CD14-positive monocyte (primary cell): ENCODE measurements at places on chromosomes 1 and 21.

- no peak for DNase-seq
- no peaks in the 10 kb centered on the region for H3K4me1 ChIP-seq
- no peaks in the 10 kb centered on the region for H3K27me3 ChIP-seq
- H3K4me3 ChIP-seq, result no peak overlapping the region
- H3K27ac ChIP-seq, result no peak overlapping the region
Measured at GRCh38 chr1:239757716-239758115, 334.0 kb upstream of the FMN2 start.

DNA sequence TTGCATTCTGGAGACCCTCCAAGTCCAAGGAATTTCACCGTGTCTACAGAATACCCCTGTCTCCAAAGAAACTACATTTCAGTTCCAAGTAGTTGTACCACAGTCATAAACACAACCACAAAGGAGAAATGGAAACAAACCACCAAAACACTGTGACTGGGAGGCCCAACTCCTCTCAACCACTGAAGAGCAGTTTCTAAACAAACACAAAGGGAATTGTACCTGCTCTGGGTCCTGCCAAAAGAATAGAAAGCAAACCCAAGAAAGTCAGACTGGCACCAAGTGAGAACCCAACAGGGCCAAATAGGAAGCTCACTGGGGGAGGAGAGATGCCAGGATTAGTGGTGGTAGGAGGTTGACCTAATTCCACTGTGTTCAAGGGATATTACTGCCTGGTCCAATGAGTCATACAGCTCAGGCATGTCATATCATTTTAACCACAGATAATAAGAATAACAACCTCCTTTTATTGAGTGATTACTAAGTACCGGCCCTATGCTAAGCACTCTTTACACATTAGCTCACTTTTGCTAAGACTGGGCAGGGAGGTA lies 123.9 kb upstream of the PPP2R5A start:
- no peak overlapping the region for H3K27ac ChIP-seq
- DNase-seq, result no peak
- H3K27me3 ChIP-seq, result no peaks in the 10 kb centered on the region
- H3K4me3 ChIP-seq, result no peak overlapping the region

DNA sequence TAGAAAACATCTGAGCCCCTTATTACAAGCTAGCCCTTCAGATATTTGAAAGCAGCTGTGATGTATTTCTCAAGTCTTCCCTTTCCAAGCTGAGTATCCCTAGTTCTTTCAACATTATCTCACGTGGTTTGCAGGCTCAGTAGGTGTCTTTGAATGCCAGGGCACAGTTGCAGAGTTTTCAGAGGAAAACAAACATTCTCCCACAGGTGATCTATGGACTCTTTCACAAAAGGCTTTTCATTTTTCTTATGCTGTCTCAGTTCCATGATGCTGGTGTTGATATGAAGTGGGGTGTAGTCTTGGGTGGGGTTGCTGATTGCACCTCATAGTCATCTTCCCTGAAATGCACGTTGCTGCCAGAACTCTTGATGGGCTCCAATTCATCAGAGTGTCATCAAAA lies 17.3 kb downstream of the CACNA1E start:
- peaks cover 8% of the 10 kb centered on the region for H3K27me3 ChIP-seq
- no peak overlapping the region for H3K4me3 ChIP-seq
- no peak overlapping the region for H3K27ac ChIP-seq
- DNase-seq, result no peak

DNA sequence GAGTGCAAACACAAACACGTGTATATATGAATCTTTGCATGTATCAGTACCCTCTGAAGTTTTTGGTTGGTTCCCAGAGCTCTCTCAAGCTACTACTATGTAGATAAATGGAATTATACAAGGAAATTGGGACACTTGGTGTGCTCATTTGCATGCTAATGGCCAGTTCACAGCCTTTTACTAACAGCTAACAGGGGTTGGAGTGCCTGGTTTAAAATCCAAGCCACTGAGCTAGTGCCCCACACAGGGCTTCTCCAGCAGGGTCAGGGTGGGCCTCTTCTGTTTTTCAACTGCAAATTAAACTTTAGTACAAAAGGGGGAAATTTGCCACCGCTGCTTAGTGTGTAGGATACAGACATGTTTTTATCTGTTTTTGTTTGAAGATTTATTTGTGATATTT lies 121.0 kb downstream of the ATP5PO start:
- no peak for DNase-seq
- peaks cover 33% of the 10 kb centered on the region for H3K36me3 ChIP-seq

GRCh38 chr1:151811181-151811580 lies 6.0 kb upstream of the LINGO4 start:
- H3K4me1 ChIP-seq, result no peaks in the 10 kb centered on the region
- H3K27me3 ChIP-seq, result no peaks in the 10 kb centered on the region
- DNase-seq, result no peak
- H3K36me3 ChIP-seq, result no peaks in the 10 kb centered on the region
- no peak overlapping the region for H3K4me3 ChIP-seq

DNA sequence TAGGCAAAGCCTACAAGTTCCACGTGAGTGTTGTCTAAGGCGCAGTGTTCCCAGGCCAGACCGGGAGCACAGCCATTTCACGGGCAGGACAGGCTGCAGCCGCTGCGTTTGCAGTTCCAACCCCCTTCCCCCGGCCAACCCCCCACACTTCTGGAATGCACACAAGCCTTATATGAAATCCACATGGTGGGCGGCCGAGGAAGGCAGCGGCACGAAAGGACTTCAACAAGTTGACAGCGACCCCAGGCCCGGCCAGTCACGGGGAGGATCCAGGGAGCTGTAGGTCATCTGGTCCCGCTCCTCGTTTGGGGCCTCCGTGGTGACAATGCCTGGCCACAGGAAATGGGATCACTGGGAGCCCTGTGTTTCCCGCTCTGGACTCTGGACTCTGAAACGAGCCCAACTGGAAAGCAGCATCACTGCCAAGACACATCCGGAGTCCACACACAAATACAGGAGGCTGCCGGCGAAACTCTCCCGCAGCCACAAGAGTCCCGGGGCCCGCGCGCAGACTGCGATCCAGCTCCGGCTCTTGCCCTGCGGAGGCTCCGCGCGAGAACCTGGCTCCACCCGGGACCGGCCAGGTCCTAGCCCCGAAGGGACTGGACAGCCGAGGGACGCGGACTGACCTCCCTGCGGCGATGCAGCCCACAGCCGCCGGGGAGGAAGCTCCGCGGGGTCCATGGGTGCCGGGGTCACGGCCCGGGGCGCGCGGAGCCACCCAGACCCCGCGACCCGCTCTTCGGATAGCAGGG lies 794 bp downstream of the NID1 start:
- no peaks in the 10 kb centered on the region for H3K36me3 ChIP-seq
- DNase-seq, result no peak
- peak overlapping the region; percentile 82 for H3K4me3 ChIP-seq
- H3K27me3 ChIP-seq, result peaks cover 4% of the 10 kb centered on the region
- H3K27ac ChIP-seq, result peak overlapping the region; percentile 88

DNA sequence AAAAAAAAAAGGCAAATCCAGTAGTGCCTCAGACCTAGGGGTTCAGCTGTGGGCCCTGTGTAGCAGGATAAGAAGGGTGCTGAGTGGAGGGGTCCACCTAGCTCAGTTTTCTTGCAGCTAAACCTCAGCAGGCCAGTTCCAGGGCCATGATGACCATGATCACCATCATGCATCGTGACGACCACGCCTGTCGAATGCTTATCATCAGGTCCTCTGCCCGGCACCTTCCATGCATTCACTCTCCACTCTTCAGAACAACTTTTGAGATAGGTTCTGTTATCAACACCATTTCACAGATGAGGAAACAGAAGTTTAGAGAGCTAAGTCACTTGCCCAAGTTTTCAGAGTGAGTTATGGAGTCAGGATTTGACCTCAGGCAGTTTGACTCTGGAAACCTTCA lies 54.9 kb downstream of the ACBD3 start:
- H3K27me3 ChIP-seq, result no peaks in the 10 kb centered on the region
- DNase-seq, result no peak
- H3K4me1 ChIP-seq, result peaks cover 6% of the 10 kb centered on the region
- H3K27ac ChIP-seq, result no peak overlapping the region
- H3K36me3 ChIP-seq, result no peaks in the 10 kb centered on the region

- no peak overlapping the region for H3K4me3 ChIP-seq
- H3K4me1 ChIP-seq, result peaks cover 56% of the 10 kb centered on the region
- no peak for DNase-seq
- H3K27me3 ChIP-seq, result no peaks in the 10 kb centered on the region
- H3K27ac ChIP-seq, result no peak overlapping the region
Measured at GRCh38 chr21:43832648-43833047, 32.4 kb upstream of the AGPAT3 start.

GRCh38 chr1:46087891-46088290 lies 44.5 kb downstream of the PIK3R3 start:
- DNase-seq, result no peak
- H3K36me3 ChIP-seq, result no peaks in the 10 kb centered on the region
- H3K27ac ChIP-seq, result no peak overlapping the region

DNA sequence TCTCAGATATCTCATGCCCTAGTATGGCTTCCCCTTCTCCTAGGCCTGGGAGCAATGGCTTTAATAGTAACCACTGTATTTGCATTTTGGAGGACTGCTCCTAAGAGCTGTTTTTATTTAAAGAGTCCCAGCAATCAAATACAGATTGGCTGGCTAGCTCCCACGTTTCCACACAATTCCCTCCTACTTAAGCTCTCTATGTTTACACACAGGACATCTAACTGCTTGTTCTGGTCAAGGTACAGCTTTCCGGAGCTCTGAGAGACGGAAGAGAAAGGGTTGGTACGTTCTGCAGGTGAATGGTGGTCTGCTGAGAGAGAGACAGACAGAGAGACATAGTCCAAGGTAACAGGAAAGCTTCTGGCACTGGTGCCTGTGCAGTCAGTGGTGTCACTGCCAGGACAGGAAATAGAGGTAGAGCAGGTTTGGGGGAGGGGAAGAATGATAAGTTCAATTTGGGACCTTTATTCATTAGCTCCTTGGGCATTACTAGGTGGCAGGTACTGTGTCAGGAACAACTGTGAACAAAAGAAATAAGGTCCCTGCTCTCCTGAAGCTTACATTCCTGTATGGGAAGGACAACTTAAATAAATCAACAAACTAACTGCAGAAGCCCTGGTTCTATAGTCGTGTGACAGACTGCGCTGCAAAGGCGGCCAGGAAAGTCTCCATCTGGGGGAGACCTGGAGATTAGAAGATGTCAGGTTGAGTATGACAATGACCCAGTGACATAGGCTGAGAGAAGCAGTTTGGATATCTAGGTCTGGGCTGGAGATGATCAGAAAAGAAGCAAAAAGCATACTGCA lies 1.2 kb upstream of the SLC25A33 start:
- DNase-seq, result no peak
- no peaks in the 10 kb centered on the region for H3K27me3 ChIP-seq
- no peaks in the 10 kb centered on the region for H3K36me3 ChIP-seq

GRCh38 chr1:17736625-17737024 lies 18.5 kb upstream of the ACTL8 start:
- no peak for DNase-seq
- no peaks in the 10 kb centered on the region for H3K4me1 ChIP-seq
- no peak overlapping the region for H3K4me3 ChIP-seq
- no peaks in the 10 kb centered on the region for H3K27me3 ChIP-seq
- no peaks in the 10 kb centered on the region for H3K36me3 ChIP-seq
- H3K27ac ChIP-seq, result no peak overlapping the region

DNA sequence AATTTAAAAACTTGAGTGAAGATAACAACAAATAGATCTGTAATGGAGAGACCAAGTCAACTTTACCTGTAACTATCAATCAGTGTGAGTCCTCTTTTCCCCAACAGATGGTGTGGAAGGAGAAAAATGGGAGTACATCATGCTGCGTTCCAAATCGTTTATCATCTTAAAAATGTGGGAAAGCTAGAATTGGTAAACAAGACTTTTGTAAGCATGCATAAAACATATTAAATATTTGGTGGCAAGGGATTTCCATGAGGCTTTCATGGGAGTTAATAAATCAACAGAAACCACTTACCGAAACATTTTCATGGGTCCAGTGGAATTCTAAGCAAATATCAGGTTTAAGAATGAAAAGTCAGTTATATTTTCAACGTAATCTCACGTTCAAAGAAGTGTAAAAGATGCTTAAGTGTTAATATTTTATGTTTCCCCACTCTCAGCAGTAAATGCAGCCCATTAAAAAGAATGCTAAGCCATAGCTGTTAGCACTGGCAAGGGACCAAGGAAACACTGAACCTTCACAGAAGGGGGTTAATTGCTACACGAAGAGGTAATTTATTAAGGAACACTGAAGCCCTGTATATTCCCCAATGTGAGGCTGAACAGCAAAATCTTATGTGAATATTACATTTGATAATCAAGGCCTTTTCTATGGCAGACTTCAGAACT lies 117.0 kb downstream of the ZC3H11B start:
- no peaks in the 10 kb centered on the region for H3K27me3 ChIP-seq
- DNase-seq, result no peak
- no peak overlapping the region for H3K27ac ChIP-seq

DNA sequence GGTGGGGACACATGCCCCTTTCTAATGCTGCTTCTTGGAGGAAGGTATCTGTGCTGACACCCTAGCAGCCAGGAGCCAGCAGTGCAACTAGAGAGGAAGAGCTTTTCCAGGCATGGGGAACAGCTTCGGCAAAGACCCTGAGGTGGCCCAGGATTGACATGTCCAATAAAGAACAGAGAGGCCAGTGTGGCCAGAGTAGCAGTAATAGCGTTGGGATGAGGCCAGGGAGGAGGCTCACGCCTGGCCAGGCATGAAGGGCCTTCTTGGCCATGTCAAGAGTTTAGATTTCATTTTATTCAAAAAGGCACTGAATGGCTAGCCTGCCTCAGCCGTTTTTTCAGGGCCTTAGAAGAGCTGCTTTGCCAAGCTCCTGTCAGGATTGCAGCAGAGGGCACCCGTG lies 16.3 kb upstream of the ADAMTSL4 start:
- H3K27me3 ChIP-seq, result no peaks in the 10 kb centered on the region
- DNase-seq, result no peak
- H3K4me1 ChIP-seq, result no peaks in the 10 kb centered on the region
- no peak overlapping the region for H3K4me3 ChIP-seq
- no peaks in the 10 kb centered on the region for H3K36me3 ChIP-seq

DNA sequence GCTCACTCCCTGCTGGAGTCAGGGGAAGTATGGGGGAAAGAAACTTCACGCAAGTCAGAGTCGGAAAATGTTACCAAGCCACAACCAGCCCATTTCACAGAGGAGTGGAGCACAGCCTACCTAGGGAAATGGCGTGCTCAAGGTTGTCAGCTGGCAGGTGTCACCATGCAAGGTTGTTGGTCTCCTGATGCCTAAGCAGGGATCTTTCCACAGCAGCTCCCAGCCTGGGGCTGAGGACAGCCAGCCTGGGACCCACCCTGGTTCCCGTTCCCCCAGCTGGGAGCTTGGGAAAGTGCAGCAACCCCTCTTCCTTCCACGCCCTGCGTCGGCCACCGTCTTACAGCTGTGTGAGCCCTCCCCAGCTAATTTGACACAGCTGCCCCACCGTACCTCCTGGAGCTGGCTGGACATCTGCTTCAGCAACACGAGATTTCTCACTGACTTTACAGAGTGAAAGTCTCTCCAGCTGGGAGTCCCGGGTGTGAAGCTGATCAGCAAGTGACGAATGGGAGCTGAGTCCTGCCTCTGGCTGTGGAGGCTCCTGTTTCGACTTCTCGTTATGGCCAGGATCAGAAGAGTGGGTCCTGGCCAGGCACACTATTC lies 224.6 kb upstream of the RAB4A start:
- no peak overlapping the region for H3K4me3 ChIP-seq
- H3K27ac ChIP-seq, result no peak overlapping the region
- no peaks in the 10 kb centered on the region for H3K36me3 ChIP-seq
- DNase-seq, result no peak
- H3K27me3 ChIP-seq, result no peaks in the 10 kb centered on the region
